Activated CD4-positive, alpha-beta T cell treated with anti-CD3 and anti-CD28 coated beads, Interleukin-2, amount 50 U/mL, for 48 hours (primary cell): ENCODE measurements at places on chromosomes 1 and 21.

- no peak for DNase-seq
Measured at GRCh38 chr1:8059161-8059622, 33.1 kb upstream of the ERRFI1 start.

- no peak for DNase-seq
Measured at GRCh38 chr1:27004471-27005165, 8.0 kb downstream of the TENT5B start.

DNA sequence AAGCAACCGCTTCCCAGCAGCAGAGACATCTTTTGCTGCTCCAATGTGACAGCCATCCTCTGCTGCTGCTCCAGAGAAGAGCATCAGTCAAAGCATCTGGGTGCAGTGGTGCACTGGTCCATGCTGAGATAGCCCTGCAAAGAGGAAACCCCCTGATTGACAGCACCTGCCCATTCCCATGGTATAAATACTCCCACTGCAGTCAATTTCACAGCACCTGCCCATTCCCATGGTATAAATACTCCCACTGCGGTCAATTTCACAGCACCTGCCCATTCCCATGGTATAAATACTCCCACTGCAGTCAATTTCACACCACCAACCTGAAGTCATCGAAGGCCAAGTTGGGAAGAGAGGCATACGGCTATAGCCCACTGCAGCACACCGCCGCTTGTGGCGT, 25.5 kb downstream of the FBXO2 start:
- no peak for DNase-seq

DNA sequence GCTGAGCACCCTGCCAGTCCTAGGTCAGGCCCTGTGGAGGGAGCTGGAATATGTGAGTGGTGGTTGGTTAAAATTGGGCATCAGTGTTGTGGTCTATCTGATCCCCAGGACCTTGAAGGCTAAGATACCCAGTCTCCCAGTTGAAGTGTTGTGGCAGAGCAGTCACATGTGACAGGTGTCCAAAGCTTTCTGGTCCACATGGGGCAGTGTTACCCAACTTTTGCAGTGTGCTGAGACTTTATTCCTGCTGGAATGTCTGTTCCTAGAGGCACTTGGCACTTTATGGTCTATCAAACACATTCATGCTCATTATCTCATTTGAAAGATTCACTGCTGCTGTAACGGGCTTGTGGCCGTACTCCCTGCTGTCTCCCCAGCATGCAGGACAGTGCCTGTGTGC, 21.0 kb upstream of the LORICRIN start:
- DNase-seq, result no peak

GRCh38 chr1:26520339-26520738, 9.2 kb upstream of the RPS6KA1 start:
- DNase-seq, result no peak

GRCh38 chr21:46091118-46091517, 6.8 kb upstream of the COL6A2 start:
- DNase-seq, result no peak

DNA sequence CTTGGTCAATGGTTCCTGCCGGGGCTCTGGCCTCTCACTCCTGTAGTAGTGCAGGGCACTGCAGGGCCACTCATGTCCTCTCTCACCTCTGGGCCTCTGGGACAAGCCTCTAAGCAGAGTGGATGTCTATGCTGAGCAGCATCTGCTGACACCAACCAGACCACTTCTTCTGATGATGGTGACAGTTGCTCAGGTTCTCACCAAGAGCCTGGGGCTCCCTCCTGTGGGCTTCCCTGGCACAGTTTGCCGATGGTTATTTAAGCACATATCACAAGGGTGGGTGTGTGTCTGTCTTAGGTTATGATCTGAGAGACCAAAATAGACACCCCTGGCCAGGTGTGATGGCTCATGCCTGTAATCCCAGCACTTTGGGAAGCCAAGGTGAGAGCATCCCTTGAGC, 17.4 kb upstream of the GPR137B start:
- DNase-seq, result no peak

DNA sequence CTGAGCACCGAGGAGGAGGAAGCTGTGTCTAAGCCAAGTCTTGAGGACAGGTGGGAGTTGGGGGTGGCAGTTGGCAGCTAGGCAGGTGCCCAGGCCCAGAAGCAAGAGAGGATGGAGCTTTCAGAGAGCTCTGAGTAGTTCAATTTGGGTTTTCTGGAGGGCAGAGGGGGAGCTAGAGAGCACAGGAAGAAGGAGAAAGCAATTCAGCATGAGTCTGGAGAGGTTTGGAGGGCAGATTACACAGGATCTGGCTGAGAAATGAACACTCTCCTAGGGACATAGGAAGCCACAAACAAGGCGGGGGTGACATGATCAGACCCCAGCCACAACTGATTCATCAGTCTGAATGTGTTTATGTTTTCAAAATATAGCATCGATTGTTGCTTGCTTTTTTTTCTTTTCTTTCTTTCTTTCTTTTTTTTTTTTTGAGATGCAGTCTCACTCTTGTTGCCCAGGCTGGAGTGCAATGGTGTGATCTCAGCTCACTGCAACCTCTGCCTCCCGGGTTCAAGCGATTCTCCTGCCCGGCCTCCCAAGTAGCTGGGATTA, 23.8 kb downstream of the PTPRF start:
- no peak for DNase-seq

GRCh38 chr1:109275706-109276345, 7.1 kb downstream of the PSRC1 start:
- no peak for DNase-seq

DNA sequence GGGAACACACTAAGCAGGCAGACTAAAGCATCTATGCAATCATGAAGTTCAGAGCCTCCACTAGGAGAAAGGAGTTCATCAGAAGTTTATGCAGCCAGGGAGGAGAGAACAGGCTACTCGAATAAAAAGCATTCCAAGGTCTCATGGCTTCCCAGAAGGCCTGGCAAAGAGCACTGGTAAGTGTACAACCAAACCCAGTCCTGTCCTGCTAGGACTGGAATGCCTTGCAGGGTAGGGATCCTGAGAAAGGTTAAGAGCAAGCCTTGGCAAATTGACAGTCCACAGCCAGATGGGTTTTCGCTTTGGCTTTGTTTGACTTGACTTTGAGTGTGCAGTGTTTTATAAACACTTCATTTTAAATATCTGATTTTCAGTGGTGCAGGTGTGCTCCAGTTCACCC, 133.6 kb upstream of the ATP1B1 start:
- no peak for DNase-seq

DNA sequence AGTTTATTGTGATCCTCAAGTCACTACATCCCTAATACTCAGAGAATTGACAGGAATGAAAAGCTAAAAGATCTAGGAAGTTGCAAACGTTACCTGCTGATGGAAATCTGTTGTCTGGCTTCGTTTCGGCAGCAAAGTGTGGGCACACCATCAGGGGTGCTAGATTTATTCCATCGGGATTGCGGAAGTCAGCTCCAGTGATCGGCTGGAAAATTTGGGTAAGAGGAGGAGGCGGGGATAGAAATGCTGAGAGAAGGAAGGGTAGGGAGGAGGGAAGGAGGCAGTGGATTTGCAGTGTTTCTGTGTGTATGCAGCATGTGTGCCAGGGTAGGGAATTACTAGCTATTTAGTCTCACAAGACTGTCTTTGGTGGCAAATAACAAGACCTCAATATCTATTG, at the start of gene CTSK:
TSS of gene CTSK (minus strand) at position 140 of the 400 bp plus-strand sequence. CDS start 1,455 bp downstream, outside the sequence.
- no peak for DNase-seq

DNA sequence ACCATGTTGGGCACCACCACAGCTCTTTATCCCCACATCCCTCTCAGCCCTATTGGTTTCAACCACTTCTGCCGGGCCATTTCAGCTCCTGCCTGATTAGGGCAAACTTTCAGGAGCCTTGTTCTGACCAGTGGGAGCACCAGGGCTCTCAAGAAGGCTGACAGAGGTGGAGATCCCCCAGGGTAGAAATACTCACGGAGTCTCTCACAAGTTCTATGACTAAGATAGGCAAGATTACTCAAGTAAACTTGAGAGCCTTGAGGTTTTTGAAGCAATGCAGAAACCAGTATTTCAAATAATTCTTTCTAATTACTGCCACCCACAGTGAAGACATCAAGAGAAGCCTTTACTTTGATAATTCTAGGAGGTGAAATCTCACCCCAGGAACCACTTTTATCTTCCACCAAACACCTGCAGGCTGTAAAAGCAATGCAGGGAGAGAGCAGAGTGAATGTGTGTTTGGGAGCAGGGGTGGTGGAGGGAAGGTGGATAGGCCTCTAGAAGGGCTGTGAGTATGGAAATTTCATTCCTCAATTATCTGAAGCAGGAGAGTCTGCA, 6.6 kb upstream of the PTCH2 start:
- DNase-seq, result no peak
